Activated naive CD4-positive, alpha-beta T cell treated with Interleukin-2 at 50 U/mL for 16 hours (primary cell): ENCODE measurements at places on chromosomes 6 and 20.

- no peak for DNase-seq
Measured at GRCh38 chr6:87407561-87407900, 241 bp upstream of the CFAP206 start.

DNA sequence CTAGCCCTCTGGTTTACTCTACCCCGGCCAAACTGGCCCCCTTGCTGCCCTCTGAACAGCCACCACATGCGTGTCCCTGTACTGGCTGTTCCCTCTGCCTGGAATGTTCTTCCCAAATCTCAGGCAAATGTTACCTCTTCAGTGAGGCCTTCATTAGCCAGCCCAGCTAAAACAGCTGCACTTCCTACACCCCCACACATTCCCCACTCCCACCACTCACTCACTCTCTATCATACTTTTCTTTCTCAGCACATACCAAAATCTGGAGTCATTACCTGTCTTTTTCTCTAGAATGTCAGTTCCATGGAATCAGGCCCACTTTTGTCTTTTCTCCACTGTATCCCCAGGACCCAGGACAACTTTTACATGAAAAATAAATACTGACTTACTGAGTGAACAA, 401.2 kb upstream of the SULF2 start:
- no peak for DNase-seq

- DNase-seq = no peak
Measured at GRCh38 chr20:38248133-38248532, 12.4 kb downstream of the KIAA1755 start.

DNA sequence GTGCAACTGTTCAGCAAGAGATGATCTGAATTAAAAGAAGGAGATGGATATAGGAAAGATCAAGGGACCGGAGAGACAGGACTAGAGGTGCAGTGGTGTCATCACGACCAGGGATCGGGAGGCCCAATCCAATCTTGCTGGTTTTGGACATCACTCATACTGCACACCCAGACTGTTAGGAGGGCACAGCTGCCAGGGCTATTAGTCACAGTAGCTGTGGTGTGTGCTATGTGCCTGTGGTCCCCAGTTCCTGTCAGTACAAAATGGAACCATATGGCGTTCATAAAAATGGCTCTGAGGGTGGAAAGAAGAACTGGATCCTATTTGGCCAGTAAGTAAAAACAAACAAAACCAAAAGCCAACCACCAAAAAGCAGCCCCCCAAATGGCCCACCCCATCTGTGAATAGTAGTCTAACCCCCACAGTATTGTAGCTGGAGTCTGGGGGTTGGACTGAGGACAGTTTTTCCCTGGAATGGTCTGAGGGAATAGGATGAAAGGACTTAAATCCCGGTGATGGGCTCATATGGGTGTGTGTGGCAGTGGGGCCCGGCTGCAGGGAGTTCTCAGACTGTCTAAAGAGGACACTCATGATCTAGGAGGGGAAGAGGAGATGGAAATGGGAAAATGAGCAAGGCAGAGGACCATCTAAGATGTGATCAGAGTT, 9.3 kb upstream of the NNAT start:
- DNase-seq = no peak

DNA sequence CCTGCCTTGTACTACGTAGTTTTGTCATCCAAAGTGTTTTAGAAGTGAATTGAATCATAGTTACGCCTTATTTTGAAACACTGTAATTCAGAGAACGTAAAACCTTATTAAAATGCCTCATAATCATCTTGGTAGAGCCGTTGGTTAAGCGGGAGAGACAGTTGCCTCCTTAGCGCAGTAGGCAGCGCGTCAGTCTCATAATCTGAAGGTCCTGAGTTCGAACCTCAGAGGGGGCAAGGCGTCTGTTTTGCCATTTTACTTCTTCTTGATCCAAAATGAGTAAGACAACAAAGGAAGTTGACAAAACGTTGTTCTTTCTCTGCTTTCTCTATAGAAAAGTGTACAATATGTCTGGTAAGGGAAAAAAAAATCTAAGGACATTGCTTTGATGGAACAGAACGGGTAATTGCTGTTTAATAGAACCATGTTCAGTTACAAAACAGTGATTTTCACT, 20.7 kb upstream of the TRIM27 start:
- peak; percentile 73 for DNase-seq

DNA sequence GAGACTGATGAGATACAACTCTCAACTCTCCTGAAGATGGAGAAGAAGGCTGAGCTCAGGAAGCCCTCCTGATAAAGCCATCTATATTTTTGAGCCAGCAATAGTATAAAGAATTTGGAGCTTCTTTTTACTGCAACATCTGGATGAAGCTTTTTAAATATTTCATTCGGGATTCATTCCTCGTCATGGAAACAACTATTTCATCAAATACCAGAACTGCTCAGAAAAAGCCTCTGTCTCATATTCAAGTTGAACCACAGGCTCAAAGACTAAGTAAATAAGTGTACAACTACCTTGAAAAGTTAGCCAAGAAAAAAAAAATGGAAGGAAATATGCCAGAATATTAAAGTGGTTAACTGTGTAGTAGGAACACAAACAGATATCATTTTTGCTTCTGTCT, 37.8 kb downstream of the PTPRT start:
- no peak for DNase-seq

GRCh38 chr6:37077905-37078296, 72.4 kb downstream of the FGD2 start:
- no peak for DNase-seq

- DNase-seq = peak; percentile 26
Measured at GRCh38 chr6:131524695-131525336, 48.2 kb upstream of the ARG1 start.

GRCh38 chr6:69427882-69428281, 368.9 kb downstream of the LMBRD1 start:
- no peak for DNase-seq

DNA sequence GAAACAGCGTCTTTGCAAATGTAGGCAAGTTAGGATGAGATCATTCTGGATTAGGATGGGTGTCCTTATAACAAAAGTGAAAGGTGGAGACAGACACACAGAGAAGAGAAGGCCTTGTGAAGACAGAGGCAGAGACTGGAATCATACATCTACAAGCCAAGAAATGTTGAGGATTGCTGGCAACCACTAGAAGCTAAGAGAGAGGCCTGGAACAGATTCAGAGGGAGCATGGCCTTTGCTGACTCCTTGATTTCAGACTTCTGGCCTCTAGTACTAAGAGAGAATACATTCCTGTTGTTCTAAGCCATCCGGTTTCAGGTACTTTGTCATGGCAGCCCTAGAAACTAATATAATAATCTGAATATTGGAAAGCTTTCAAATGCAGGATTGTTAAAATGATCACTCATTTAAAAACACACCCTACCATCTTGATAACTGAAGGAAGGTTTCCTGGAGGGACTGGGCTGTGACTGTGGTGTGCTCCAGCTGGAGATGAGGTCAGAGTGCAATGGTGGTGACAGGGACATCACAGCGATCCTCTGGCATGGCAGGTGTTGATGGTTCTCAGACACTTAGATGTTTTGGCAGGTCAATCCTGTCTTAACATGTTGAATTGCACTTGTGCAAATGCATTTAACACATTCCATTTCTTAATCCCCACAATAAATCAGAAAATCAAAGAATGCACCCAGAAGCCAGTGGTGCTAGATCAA, 25.1 kb downstream of the CD83 start:
- DNase-seq = no peak

DNA sequence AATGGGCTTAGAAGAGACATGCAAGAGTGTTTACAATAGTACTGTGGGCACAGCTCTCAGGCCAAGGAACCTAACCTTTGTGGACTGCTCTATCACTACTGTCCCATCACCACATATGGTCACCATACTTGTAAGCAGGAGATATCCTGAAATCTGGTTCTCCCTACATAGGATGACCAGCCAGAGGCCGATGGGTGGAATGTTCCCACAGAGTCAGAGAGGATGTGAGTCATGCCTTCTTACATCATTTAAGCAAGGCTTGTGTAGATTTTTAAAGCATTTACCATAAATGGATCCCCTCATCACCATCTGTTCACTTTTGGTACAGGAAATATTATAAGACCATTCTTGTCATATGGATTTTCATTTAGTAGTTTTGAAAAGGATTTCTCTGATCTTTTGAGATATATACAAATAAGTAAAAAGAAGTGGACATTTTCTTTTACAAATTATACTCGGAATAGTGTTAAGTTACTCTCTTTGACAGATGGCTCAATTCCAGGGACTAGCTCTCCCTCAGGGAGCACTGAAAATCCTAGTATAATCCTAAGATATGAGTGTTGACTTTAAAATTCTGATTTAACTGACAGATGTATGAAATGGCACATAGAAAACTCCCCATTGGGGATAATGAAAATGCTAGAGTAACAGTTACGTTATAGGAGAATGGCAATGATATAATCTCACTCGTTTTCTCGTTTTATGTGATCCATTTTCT, 6.6 kb downstream of the HTR1B start:
- DNase-seq = no peak

DNA sequence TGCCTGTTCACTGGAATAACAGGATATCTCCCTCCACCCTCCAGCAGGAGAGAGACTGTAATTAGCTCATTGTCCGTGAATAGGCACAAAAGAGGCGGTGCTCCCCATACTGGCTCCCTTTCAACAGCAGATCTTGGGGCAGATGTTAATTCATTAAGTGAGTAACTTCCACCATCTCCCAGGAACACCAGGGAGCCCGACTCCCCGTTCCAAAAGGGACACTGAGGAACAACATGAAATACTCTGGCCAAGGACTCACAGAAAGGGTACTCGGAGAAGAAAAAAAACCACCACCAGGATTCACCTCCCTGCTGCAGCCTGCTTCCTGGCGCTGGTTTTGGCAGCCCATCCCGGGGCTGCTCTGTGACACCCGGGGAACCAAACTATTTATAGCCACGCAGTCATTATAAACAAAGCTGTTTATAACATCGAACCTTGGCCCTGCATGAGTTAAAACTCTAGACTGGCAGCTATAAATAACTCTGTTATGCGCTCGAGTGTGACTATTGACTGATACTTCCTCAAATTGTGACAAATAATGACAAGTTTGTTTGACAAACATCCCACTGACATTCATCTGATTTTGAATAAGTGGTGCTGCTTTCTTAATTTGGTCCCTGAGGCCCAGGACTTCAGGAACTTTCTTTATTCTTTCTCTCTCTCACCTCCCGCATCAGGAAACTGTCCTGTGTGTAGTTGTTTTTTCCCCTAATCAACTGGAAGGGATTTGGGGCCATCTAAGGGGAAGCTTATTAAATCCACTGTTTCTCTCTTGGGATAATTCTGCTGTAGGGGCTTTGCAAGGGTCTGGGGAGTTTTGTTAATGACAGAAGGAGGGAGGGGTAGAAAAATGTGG, 521.6 kb downstream of the CD83 start:
- DNase-seq = no peak

- DNase-seq = no peak
Measured at GRCh38 chr6:137638926-137639706, 144.9 kb upstream of the OLIG3 start.
